ENCODE measurements at places on chromosomes 7 and 10. TPM values are rescaled to one million over a fixed set of nuclear protein-coding genes. Genes with fewer than 3 reads are reported as not detected.

DNA sequence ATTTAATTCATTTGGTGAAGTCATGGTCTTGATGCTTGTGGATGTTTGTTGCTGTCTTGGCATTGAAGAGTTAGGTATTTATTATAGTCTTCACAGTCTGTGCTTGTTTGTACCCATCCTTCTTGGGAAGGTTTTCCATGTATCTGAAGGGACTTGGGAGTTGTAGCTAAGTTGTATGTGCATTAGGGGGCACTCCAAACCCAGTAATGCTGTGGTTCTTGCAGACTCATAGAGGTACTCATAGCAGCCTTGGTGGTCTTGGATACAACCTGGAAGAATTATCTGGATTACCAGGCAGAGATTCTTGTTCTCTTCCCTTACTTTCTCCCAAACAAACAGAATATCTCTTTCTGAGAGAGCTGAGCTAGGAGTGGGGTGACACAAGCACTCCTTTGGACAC, 93.2 kb downstream of the ADCYAP1R1 start:
- no peak for DNase-seq

The TRIL gene
- 0.12 TPM for total RNA-seq

- no peak for DNase-seq
Measured at GRCh38 chr7:55108401-55108800, 89.6 kb downstream of the EGFR start.

DNA sequence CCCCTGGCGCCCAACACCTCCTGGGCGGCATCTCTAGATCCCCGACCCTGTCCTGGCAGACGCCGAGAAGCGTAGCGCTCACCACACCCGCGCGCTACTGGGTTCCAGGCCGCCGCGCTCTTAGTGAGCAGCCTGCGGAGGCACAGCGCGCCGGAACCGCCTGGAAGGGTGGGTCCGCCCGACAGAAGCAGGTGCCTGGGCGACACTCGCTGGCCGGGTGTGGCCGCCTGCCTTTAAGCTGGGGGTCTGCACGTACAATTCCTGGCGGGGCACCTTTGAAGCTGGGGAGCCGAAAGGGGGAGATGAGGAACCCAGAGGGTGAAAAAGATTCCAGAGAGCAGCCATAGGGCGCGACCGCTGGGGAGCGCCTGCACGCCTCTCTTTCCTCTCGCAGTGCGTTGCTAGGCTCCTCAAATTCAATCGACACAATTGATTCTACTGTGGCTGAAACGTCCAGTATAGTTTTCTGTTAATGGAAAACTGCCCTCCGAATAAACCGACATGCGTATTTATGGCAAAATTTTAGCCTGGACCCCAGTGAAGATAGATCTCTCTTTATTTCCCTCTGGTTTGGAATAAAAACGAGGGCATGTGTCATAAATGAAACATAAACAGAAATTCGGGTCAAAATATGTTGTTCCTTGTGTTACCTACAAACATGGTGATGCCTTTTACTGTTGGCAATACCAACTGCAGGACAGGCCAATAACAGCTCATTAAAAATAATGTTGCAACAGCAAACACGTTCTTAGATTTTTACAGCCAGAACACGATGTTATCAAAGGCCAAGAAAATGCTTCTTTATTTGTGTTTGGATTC, 4.6 kb downstream of the HMX3 start:
- no peak for DNase-seq

DNA sequence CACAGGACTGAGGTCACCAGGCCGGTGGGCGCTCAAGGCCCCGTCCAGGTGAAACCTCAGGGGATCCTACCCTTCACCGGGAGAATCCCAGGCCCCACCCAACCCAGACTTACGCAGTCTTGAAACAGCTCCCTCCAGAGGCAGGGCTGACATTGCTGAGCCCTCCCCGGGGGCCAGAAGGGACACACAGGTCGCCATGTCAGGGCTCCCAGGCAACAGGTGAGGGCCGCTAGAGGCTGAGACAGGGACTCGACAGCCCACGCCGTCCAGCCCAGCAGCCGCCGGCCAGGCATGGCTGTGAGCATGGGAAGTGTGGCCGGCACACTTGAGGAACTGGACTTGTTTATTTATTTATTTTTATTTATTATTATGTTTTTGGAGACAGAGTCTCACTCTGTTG, 10.3 kb downstream of the MICALL2 start:
- DNase-seq = no peak

The NPY gene
- total RNA-seq = not detected

DNA sequence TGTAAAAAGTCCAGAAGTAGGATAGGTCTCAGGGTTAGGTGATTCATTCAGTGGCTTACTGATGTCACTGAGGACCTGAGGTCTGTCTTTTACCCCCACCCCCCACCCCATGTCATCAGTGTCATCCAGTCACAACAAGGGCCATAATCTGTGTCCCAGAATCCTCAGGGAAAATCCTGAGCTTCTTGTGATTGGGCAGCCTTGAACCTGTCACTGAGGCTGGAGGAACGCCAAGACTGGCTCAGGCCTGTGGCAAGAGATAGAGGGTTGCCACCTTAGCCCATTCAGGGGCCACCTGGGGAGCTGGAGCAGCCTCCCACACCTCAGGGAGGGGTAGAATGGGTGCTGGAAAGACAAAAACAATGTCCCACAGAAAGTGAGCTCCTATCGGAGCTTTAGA, 29.7 kb downstream of the NUB1 start:
- no peak for DNase-seq

DNA sequence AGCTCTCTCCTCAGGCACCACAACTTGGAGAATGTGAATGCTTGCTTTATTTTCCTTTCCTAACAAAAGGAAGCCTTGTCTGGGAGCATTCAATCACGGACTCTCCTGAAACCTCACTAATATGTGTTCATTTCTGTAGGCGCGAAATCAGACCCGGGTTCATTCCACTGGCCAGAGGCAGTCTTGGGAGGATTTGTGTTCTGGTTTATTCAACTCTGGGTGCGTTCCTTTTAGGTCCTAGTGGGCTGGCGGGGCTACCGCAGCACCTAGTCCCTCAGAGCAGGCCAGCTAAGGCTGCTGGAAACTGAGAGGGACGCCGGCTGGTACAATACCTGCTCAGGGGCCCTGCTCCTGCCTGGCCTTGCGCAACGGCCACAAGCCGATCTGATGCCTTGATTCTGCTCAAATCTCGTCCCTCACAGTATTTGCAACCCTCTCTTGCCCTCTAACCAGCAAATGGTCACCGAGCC, 7.5 kb downstream of the HOXA4 start:
- no peak for DNase-seq

The SPDYE9 gene
- total RNA-seq = not detected

The FAM25G gene
- total RNA-seq = not detected

- DNase-seq = no peak
Measured at GRCh38 chr10:118916777-118917176, 112.7 kb upstream of the NANOS1 start.

The PCLO gene
- 7.5 TPM for total RNA-seq

Measured in PC-3 (cell line).